Neural crest cell (in vitro differentiated cells): ENCODE measurements at places on chromosomes 16 and 17.

GRCh38 chr17:82486231-82487094 is 27.9 kb downstream of the NARF start:
- DNase-seq, result no peak

- no peak for DNase-seq
Measured at GRCh38 chr17:32386844-32387243, 36.9 kb downstream of the ZNF207 start.

DNA sequence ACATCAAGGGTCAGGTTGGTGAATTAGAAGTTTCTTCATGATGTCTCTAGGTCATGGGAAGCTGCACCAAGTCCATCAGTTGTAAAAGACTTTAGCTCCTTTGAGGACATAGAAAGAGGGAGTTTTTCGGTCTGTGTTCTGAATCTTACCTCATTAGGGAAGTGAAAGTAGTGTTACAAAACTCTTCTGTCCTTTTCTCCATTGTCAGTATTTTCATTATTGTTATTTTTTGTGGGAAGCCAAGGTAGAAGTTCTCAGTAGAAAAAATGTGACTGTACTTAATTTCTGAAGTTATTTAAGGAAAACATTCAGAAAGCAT is 24.2 kb downstream of the MAP3K3 start:
- DNase-seq, result no peak

- DNase-seq, result no peak
Measured at GRCh38 chr16:81313701-81314602, 810 bp upstream of the GAN start.

- no peak for DNase-seq
Measured at GRCh38 chr17:48028736-48029135, 8.9 kb downstream of the COPZ2 start.

DNA sequence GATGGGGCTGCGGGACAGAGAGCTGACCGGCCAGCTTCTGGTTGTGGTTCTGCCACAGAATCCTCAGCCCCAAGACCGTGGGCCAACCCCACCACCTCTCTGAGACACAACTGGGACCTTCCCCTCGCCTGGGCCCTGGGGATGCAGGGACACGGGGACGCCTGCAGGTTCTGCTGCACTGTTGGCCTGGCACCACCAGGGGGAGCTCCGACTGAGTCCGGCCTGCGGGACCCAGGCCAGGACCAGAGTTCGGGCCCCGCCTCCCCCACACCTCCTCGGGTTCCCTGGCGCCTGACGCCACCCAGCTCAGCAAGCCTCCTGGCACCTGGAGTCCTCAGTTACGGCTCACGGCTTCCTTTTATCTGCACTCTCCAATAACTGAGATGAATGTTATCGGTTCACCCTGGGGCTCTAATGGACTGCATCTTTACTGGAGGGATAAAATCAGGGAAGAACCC is 27.3 kb downstream of the TBC1D16 start:
- DNase-seq, result peak; percentile 67

GRCh38 chr16:78677181-78677731 is 577.8 kb downstream of the WWOX start:
- DNase-seq, result no peak

- DNase-seq, result no peak
Measured at GRCh38 chr17:79627766-79628690, 17.2 kb upstream of the RBFOX3 start.

DNA sequence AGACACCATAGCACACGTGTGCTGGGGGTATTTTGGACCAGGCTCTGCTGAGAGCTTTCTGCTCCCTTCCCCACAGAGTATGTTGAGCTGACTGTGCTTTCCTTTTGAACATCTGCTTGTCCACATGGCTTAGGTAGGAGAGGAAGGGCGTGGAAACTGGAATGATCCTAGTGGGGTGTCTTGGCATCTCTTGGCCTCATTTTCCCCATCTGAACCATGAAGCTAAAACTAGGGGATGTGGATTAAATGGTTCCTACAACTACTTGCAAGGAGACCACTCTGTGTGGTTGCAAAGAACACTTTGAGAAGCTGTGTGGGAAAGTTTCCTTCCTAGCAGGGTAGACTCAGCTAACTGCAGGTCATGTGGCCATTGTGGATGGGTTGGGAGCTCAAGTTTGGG is 6.7 kb upstream of the NLRC5 start:
- DNase-seq, result no peak

GRCh38 chr17:17763136-17763535 is 73.7 kb downstream of the SREBF1 start:
- no peak for DNase-seq

GRCh38 chr16:85359147-85359822 is 247.0 kb upstream of the CIBAR2 start:
- DNase-seq, result no peak

GRCh38 chr17:64231567-64232141 is 31.4 kb downstream of the TEX2 start:
- no peak for DNase-seq

DNA sequence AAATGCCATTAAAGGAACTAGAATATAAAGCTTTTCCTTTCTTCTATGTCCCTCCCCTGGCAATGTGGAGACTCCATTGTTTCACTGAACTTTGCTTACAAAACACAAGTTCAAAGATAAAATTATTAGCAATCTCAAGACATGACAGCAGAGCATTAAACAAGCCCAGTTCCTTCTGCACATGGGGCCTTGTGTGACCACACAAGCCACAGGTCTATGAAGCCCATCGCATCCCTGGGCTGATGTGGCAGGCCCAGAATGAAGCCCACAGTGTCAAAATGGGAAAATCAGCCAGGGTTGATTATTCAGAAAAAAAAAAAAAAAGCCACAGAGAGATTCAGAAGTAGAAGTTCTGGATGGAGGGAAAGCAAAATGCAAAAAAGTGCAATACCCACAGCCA is 12.9 kb upstream of the SLC39A11 start:
- no peak for DNase-seq

DNA sequence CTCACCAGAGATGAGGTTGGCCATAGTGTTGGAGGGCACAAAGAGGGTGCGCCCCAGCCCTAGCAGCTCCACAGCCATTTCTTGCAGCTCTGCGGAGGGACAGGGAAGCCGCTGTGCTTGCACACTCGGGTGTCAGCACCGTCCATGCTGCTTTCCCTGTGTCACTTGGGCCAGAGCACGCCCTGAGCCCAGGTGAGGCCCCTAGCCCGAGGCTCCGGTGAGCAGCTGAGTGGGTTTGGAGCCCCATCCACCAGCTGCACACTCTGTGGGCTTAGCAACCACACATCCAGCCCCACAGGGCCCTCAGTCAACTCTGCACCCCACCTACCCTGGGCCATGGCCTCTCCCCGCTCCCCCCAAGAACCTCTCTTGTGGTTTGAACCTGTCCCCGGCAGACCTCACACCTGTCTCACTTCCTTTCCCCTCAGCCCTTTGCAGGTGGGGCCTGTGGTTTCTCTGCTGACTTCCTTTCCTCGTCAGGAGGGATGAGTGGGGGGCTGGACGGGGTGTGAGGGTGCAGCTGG is 20.7 kb downstream of the TMEM235 start:
- no peak for DNase-seq

- DNase-seq, result no peak
Measured at GRCh38 chr17:64441772-64442540, 7.0 kb upstream of the MILR1 start.

DNA sequence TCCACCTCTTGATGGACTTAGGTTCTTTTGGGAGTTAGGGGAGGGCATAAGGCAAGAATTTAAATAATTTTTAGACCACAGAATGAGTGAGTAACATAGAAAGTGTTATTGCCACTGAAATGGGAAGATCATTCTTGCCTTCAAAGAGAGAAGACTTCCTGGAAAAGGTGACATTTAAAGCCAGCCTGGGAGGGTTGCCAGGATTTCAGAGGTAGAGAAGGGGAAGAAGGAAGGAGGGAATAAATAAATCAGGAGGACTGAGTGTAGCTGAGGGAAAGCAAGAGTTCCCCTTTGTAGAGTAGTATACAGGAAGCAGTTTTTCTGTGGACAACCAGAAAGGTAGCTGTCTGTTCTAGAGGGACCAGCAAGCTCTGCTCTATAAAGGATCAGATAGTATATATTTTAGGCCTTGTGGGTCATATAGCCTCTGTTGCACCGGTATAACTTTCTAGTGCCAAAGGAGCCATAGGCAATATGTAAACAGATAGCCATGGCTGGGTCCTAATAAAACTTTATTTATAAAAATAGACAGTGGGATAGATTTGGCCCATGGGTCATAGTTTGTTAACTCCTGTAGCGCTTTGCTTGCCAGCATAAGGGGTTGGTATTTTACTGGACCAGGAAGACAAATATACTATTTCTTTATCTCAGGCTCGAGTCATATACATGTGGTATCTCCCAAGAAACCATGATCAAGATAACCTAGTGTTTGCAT is 147.2 kb upstream of the CACNG5 start:
- DNase-seq, result no peak

- DNase-seq, result no peak
Measured at GRCh38 chr17:50203604-50204345, 2.3 kb upstream of the COL1A1 start.

- DNase-seq, result peak; percentile 33
Measured at GRCh38 chr16:58026705-58027160, 1.2 kb downstream of the MMP15 start.

DNA sequence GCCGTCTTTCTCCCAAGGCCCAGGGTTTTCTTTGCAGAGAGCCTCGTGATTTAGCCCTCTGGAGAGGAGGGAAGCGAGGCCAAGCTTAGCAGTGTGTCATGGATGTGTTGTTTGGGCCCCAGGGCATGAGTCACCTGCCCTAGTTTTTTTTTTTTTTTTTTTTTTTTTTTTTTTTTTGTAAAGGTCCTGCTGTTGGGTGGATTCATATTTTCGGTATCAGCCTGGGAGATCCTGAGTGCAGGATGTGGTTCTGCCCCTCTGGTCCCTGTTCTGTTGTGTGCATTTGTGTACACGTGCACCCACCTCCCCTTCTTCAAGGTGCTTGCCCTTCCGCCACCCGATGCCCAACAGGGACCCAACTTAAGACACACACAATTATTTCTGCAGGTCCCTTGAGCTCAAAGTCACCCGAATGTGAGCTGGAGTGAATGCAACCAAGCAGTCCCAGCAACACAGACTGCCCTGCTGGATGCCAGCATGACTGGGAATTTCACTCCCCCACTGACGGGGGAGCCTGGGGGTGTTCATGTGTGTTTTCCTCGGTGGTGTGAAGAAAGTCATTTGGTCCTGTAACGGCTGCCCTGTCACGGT is 265.8 kb upstream of the TNRC6C start:
- DNase-seq, result no peak

GRCh38 chr16:10557750-10558149 is 22.6 kb downstream of the EMP2 start:
- DNase-seq, result no peak

GRCh38 chr16:49994006-49994405 is 31.0 kb upstream of the CNEP1R1 start:
- no peak for DNase-seq

- DNase-seq, result no peak
Measured at GRCh38 chr17:74271281-74271680, 2.8 kb upstream of the DNAI2 start.

- DNase-seq, result no peak
Measured at GRCh38 chr17:34307110-34307509, 12.1 kb upstream of the CCL8 start.

DNA sequence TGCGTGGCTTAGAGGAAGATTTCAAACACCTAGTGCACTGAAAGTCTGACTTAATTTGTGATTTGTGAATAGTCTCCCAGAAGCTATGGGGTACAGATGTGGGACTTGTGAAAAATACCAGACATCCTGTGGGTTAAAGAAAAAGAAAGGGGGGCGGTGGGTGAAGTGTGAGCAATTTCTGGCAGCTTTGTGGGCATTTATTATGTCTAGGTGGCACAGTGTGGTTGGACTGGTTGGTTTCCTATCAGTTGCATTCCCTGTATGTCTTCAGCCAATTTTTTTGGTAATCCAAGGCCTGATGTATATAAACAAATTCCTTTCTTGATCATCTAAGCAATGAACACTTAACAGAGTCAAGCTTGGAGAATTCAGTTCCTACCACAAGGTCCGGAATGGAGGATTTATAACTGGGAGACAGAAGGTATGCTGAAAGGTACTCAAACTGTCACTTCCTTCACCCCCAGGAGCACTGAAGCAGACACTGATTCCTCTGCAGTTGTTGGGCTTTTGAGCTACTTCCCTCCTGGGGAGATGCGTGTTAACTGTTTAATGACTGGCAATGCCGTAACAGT is 211.6 kb downstream of the WWOX start:
- no peak for DNase-seq

- no peak for DNase-seq
Measured at GRCh38 chr16:68244481-68244902, 681 bp upstream of the PLA2G15 start.

- no peak for DNase-seq
Measured at GRCh38 chr17:80224683-80225082, 4.5 kb downstream of the SLC26A11 start.

GRCh38 chr17:78140169-78141051 is 5.8 kb upstream of the C17orf99 start:
- peak; percentile 73 for DNase-seq

- DNase-seq, result no peak
Measured at GRCh38 chr16:65667011-65667578, 545.2 kb upstream of the CDH11 start.

DNA sequence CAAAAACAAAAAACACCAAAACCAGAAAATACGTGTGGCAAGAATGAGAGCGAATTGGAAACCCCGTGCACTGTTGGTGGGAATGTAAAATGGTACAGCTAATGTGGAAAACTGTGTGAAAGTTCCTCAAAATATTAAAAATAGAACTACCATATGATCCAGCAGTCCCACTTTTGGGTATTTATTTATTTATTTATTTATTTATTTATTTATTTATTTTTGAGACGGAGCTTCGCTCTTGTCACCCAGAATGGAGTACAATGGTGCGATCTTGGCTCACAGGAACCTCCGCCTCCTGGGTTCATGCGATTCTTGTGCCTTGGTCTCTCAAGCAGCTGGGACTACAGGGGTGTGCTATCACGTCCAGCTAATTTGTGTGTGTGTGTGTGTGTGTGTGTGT is 29.5 kb upstream of the MAPK3 start:
- DNase-seq, result no peak

- no peak for DNase-seq
Measured at GRCh38 chr16:66859397-66860068, 15.3 kb downstream of the CA7 start.

GRCh38 chr17:82320140-82320840 is 2.9 kb upstream of the CD7 start:
- DNase-seq, result no peak

GRCh38 chr17:42188749-42189650 is 3.7 kb upstream of the HCRT start:
- no peak for DNase-seq

- DNase-seq, result no peak
Measured at GRCh38 chr17:18084256-18084655, 3.5 kb upstream of the DRG2 start.
